NK-92 treated with Interleukin-12 subunit alpha and Interleukin-12 subunit beta, amount 100 ng/mL, for 24 hours (cell line): ENCODE measurements at places on chromosomes 4 and X.

DNA sequence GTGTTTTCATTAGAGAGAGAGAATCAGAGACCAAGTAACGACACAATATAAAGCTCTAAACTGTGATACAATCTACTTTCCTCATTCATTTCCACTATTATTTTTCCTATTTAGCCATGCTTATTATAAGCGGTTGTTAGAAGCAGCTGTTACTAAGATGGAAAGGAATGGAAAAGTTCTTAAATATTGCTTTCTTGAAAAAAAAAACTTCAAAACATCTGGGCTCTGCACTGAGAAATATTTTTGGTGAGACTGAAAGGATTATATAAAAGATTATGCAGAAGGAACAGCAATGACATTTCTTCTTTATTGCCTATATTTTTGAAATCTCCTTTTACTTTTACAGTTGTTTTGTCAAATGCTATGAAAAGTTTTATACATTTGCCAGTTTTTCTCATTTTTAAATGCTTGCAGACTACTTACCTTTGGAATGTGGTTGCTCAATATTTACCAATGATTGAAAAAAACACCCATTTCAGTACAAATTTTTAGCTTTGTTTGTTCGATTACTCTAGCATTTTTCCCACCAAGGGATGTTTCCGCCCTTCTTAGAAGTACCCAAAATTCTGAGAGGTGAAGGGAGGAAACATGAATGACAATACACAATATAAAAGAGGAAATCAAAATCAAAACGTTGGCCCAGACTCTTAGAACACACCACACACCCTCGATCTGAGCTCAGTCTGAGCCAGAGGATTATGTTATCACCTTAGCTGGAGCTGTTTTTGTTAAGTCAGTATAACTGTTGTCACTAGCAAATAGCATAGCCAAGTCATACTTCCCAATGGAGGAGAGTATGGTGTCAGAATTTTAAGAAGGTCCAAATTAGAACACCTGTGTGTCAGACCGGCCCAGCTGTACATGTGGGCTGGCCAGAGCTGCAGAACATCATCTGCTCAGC, 18.4 kb downstream of the DKK2 start:
- no peak for DNase-seq

GRCh38 chr4:98166025-98166730, 22.9 kb upstream of the STPG2 start:
- no peak for DNase-seq

- no peak for DNase-seq
Observed at GRCh38 chrX:118824173-118824730, 628 bp downstream of the ZCCHC12 start.

DNA sequence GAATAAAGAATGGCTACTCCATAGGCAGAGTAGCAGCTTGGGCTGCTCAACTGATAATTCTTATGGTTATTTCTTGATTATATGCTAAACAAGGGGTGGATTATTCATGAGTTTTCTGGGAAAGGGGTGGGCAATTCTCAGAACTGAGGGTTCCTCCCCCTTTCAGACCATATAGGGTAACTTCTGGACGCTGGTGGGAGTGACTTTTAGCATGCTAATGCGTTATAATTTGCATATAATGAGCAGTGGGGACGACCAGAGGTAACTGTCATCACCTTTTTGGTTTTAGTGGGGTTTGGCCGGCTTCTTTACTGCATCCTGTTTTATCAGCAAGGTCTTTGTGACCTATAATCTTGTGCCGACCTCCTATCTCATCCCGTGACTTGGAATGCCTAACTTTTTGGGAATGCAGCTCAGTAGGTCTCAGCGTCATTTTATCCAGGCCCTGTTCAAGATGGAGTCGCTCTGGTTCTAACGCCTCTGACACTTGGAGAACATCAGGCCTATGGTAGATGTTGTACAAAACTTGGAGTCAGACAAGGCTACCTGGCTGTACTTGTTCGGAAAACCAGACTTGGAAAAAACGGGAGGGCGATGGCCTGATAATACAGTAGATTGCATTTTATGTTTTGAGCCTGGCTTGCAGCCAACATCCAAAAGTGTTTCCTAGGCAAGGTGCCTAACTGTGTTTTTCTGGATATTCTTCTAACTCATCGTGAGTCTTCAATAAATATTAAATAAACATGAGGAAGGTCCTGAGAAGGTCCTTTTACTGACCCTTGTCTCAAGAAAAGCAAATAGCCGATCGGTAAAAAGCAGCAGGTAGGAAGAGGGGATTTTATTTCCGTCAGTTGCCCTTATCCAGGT, 1.8 kb upstream of the TMEM164 start:
- DNase-seq, result no peak

GRCh38 chr4:41214136-41214824, at the start of gene APBB2:
Gene APBB2, minus strand, starts transcription at chr4:41214542. Its CDS starts 181,288 bp downstream, at chr4:41033254.
- no peak for DNase-seq

- DNase-seq, result no peak
Observed at GRCh38 chr4:15521442-15522039, 51.9 kb downstream of the CC2D2A start.

GRCh38 chrX:54473993-54474859, 21.8 kb downstream of the FGD1 start:
- DNase-seq, result no peak

DNA sequence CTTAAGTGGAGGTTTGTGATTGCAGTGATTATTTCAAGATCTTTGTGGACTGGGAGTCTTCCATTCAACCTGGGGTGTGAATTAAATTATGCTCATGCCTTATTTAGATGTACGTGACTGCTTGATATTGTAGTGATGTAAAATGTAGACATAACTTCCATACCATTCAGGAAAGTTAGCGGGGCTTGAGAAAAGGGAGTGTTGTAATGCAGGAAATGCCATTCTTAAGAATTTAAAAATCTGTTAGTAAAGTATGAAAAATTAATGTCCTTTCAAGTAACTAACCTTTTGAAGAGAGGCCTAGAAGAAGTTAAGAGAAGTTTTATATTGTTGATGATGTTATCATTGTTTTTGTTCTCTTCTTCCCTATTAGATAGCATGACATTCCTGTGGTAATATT, 318.2 kb downstream of the CCSER1 start:
- no peak for DNase-seq

- DNase-seq, result no peak
Observed at GRCh38 chrX:44101281-44101680, 128.1 kb upstream of the NDP start.

- no peak for DNase-seq
Observed at GRCh38 chr4:140427919-140428471, 547 bp upstream of the CLGN start.

- no peak for DNase-seq
Observed at GRCh38 chrX:69101683-69102251, 63.5 kb downstream of the PJA1 start.

DNA sequence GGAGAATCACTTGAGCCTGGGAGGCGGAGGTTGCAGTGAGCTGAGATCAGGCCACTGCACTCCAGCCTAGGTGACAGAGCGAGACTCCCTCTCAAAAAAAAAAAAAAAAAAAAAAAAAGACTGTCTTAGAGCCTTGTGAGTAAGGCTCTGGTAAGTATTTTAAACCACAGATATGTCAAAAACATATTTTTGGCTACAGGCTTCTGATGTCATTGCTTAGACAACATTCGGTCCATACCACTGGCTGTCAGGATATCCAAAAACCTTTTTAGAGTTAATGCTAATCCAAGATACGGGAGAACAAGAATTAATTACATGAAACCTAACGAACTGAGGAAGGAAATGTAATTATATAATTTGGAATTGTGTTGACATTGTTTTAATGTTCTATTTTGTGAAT, 999.5 kb upstream of the PABPC4L start:
- DNase-seq, result no peak

DNA sequence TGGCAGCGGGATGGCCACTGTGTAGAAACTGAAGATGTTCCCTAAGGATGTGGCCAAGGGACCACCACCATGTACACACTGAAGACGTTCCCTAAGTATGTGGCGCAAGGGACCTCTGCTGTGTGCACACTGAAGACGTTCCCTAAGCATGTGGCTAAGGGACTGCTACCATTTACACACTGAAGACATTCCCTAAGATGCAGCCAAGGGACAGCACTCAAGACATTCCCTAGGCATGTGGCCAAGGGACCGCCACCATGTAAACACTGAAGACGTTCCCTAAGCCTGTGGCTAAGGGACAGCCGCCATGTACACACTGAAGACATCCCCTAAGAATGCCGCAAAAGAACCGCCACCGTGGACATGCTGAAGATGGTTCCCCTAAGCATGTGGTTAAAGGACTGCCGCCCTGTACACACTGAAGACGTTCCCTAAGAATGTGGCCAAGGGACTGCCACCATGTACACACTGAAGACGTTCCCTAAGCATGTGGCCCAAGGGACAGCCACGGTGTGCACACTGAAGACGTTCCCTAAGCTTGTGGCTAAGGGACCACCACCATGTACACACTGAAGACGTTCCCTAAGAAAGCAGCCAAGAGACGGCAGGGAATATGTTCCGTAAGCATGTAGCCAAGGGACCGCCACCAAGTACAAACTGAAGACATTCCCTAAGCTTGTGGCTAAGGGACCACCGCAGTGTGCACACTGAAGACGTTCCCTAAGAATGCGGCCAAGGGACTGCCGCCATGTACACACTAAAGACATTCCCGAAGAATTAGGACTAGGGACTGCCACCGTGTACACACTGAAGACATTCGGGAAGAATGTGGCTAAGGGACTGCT, 43.3 kb downstream of the DHRSX start:
- no peak for DNase-seq

DNA sequence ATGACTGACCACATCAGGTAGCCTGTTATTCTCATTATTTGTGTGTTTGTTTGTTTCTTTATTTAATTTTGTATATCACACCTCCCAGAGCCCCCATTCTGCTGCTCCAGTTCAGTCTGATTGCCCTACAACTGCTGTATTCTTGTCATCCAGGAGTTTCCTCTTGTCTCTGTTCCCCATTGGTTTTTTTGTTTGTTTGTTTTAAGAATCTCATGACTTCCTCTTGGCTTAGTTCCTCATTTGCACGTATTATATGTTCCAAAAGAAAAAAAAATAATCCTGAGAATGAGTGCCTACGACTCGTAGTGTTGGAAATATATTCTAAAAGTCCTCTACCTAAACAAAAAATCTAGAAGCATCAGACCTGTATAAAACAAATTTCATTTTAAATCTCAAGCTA, 142.3 kb upstream of the SLIT2 start:
- DNase-seq, result no peak
